ENCODE measurements at places on chromosomes 6 and 20.

GRCh38 chr6:52516943-52517342 is 59.9 kb downstream of the TRAM2 start:
- DNase-seq: no peak

DNA sequence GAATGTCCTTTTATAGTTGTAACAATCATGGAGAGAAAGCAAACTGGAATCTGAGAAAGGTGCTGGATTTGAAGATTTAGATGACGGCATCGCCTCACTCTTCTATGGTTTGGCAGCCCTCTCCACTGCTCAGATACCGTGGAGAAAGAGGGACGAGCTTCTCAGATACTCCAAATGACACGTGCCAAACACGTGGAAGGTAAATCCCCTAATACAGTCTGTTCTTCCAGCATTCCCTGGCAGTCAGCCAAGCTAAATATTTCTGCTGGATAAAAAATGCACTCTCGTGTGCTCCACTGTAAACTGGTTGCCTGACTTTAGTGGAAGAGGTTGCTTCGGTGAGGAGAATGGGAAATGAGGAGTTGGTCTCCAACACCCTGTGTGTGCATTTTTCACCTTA is 16.7 kb upstream of the PRDM1 start:
- DNase-seq: no peak

GRCh38 chr6:55902796-55903195 is 27.4 kb upstream of the BMP5 start:
- DNase-seq: no peak

- no peak for DNase-seq
Observed at GRCh38 chr6:3732345-3733141, 19.0 kb downstream of the PXDC1 start.

DNA sequence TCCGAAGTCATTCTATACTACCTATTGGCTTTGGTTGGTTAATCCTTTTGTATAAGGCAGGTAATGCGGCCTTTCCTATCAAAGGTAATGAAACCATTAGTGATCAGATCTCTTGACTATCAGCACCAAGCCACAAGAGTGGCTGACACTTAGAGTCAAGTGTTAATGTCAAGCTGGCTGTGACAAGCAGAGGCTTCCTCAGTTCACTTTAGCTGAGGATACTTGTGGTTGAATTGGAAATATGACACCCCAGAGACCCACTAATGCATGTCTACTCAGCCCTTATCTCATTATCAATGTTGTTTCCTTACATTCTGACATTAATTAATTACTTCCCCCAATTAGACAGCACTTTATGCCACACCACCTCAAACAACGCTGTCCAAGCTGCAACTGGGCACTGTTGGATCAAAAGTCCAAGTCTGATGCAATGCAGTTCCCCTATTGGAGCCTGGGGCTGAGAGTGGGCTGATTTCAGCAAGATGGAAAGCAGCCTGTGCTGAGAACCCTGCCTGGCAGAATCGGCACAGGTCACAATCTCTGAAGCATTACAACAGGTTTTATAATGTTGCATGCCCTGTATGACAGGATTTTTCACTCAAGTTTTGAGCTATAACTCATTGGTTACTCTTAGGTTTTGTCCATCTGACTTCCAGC is 273.5 kb downstream of the COL12A1 start:
- no peak for DNase-seq

DNA sequence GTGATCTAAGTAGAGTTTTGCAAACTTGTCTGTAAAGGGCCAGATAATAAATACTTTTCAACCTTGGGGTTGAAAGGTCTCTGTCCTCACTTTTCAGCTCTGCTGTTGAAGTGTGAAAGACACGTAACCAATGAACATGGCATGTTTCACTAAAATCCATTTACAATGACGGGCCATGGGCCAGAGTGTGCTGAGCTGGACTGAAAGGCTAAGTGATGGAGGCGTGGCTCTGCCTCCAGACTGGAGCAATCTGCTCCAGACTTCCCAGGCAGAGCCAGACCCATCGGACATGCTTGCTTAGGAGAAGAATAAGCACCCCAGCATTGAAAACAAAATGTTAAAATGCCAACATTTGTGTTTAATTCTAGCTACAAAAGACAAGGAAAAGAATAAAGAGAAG is 41.4 kb downstream of the SCAND1 start:
- DNase-seq: no peak

DNA sequence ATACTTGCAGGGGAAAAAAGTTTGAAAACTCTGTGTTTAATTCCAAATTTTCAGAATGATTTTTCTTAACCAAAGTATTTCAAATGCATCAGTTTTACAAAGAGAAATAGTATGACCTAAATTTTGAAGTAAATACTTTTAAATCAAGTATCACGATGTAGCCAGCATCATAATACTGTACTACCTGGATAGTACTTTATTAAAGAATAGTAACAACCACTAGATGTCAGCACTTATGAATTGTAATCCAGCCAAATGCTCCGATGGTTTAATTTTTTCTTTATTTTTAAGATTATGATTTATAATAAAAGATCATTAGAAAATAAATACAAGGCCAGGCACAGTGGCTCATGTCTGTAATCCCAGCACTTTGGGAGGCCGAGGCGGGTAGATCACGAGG is 37.2 kb upstream of the HACE1 start:
- no peak for DNase-seq
